ENCODE measurements at places on chromosomes 7 and 10. TPM values are rescaled to one million over a fixed set of nuclear protein-coding genes. Genes with fewer than 3 reads are reported as not detected.
A peak's percentile ranks its signal among the peaks of the same experiment; 100 is the strongest.

Gene ATRNL1
- 0.07 TPM for total RNA-seq

Gene NAT16
- not detected for total RNA-seq

Gene OR2A7
- total RNA-seq = 0.07 TPM

Gene TLL2
- total RNA-seq = 0.13 TPM

Gene PKD2L1
- total RNA-seq = not detected

Gene ZNF282
- 30.5 TPM for total RNA-seq

Gene FOXI2
- not detected for total RNA-seq

Gene TSPAN15
- total RNA-seq = 21.0 TPM

Gene MYL7
- not detected for total RNA-seq

Gene TNS3
- total RNA-seq = 15.8 TPM

Gene SNX10
- total RNA-seq = 0.39 TPM

Gene CYP3A7
- not detected for total RNA-seq

Gene SFTPD
- not detected for total RNA-seq

Gene MRLN
- not detected for total RNA-seq

Gene CALHM3
- total RNA-seq = not detected

DNA sequence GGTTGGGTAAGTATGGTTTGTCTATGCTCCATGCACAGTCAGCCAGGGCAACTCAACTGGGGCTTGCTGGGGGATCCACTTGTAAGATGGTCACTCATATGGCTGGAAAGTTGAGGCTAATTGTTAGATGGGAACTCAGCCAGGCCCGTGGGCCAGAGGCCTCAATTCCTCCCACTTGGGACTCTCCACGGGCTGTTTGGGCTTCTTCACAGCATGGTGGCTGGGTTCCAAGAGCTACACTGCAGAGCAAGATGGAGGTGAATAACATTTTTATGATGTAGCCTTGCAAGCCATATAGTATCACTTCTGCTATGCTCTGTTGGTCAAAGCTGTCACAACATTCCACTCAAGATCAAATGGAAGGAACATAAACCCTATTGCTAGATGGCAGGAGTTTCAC is 39.2 kb downstream of the ELMO1 start:
- DNase-seq = no peak

- no peak for DNase-seq
Measured at GRCh38 chr10:43870968-43871439, 222.3 kb upstream of the ZNF32 start.

DNA sequence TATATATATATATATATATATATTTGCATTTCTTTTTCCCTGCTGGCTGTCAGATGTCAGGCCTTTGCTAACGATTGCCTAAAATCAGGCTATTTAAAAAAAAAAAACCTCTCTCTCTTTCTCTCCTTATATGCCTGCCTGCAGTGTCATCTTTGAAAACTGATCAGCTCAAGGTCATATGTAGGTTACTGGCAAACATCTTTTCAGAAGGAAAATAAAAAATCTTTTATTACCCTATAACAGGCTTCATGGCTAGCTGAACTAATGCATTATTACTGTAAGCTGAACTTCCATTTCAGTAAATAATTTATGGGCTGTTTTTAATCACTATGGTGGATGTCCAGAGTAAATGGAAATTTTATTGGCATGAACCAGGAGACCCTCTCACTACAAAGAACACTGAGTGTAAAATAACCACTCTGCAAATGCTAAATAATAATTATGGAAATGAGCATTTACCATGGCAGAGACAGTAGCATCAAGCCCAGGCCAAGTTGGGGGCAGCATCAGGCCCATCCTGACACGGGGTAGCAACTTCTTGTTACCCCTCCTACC is 29.3 kb downstream of the HSPA12A start:
- DNase-seq = no peak

DNA sequence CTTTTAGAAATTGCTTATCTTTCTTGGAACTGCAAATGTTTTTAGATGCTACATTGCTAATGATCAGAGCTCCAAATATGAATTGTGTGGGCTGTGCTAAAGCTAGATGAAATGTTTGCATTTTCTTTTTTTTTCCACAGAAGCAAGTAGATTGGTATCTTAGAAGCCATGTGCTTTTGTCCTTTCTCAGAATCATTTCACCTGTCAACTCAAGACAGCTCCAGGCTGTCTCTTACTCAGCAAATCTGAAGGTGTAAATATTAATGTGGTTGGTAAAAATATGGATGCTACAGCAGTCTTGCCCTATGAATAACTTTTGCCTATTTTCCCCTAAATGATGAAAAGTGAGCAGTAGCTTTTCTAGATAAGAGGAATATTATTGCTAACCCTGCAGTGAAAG is 41.2 kb downstream of the AP3M1 start:
- DNase-seq = no peak

GRCh38 chr10:86798025-86798424 is 41.6 kb downstream of the BMPR1A start:
- DNase-seq = no peak

DNA sequence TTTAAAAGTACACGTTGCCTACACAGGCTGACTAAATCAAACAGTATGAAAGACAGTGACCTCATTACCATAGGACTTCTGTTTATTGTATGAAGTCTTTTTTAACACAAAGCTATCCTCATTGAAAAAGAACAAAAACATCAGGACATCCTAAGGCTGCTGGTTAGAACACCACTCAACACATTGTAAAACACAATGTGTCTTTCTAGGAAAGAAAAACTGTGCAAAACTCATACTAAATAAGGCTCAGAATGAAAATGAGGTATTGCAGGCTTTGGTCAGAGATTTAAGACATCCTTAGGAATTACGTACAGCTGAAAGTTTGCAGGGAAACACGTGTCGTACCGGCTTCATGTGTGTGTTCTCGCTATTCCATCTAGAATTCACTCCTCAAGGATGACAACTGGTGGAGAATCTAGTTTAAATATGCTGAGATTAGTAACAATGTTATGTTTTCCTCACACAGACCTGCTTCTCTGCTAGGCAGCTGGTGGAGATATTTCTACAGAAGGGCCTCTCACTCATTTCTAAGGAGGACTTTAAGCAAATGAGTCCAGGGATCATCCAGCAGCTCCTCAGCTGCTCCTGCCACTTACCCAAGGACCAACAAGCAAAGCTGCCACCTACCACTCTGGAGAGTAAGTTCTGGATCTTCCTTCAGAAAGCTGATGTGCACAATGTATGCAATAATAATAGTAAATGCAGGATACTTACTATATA is 29.3 kb downstream of the SLC39A12 start:
- no peak for DNase-seq

GRCh38 chr7:71484380-71484779 is 352.4 kb downstream of the GALNT17 start:
- no peak for DNase-seq

- no peak for DNase-seq
Measured at GRCh38 chr7:63998549-63998948, at the start of gene ZNF722. Gene ZNF722, plus strand, starts transcription at chr7:63998849. Its CDS starts 113 bp downstream, at chr7:63998962.

DNA sequence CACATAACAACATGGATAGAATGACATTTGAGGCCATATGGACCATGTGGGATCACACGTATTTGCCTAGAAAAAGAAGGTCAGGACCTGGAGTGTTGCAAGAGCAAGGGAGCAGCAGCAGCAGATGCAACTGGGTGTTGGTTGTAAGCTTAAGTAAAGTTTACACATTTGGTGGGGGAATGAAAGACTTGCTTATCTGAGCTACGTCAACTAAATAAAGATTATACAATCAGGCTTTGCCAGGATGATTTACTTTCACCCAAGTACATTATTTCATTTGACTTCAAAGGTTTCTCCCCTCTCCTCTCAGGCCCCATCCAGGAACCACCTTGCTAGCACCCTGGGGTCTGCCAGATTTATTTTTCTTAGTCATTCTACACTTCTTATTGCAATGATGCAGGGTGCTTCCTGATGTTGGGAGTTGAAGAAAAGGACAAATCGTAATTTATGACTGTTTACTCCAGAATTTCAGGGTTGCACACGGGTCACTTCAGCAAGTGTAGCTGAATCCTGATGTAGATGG is 591.9 kb upstream of the IGFBP3 start:
- no peak for DNase-seq

DNA sequence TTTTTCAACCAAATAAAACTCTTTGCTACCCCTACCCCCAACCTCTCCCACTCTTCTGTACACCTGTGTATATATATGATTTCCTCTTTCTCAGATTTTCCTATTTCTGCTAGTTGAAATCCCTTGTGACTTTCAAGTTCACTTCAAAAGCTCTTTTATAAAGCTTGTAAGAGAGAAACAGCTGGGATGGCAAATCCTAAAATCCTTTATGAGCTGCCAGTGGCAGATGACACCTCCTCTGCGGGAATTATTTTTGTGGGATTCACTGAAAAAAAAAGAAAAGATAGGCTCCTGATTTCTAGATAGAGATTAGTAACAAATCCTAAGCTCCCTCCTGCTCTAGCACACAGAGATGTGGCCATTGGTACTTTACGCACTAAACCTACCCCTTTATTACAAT is 92.9 kb downstream of the AHR start:
- DNase-seq = no peak

DNA sequence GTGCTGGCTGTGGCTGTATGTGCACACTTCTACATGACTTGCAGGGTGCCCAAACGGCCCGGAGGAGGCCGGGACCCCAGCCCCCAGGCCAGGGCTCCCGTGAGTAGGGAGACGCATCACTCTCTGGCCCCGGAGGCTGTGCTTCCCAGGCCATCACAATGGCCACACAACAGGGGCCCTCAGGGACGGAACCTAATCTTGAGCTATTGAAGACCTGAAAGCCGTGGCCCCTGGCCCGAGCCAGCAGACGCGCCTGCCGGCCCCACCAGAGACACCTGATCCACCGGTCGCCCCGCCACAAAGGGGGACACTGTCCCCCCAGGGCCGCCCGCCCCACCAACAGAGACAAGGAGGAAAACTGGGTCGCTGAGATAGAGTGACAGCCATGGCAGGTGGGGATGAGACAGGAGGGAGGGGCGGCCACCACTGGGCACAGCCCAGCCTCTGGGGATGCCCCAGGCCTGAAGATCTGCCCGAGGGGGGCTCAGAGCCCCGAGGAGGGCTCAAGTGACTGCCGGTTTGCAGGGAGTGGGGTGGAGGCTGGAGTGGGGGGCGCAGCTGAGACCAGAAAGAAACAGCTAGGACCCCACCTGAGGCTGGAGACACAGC is 10.2 kb upstream of the LFNG start:
- DNase-seq = no peak

GRCh38 chr7:610531-611280 is 91.1 kb upstream of the PDGFA start:
- peak; percentile 64 for DNase-seq

- DNase-seq = no peak
Measured at GRCh38 chr10:12459340-12459739, 110.0 kb downstream of the CAMK1D start.

- DNase-seq = no peak
Measured at GRCh38 chr7:28408105-28408959, 4.0 kb upstream of the CREB5 start.

DNA sequence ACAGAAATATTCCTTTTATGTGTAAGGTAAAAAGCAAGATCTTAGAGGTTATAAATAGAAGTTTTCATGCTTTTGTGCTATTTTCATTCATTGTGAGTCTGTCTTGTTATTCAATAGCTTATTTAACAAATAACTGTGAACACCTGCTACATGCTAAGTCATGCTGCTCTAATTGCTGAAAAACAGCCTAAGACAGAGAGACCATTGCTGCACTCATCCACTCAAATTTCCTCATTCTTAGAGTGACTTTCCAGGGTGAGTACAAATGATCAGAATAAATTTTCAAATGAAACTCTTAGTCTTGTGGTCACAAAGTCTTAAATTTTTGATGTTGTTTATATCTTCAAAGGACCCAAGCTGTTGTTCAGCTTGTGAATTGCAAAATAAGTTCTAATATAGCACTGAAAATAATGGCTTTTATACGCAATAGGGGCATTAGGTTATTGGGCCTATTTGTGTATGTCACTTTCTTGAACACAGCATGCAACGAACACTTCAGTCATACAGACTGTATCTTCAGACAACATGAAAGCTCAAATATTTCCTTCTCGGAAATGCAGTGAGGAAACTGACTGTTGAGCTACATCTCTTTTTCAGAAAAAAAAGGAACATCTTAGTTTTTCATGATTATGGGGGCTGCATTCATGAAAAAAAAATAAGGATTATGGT is 247.9 kb upstream of the PCDH15 start:
- no peak for DNase-seq

GRCh38 chr10:629186-629998 is 60.1 kb downstream of the DIP2C start:
- no peak for DNase-seq

GRCh38 chr10:126840576-126841135 is 64.6 kb upstream of the DOCK1 start:
- DNase-seq = no peak

DNA sequence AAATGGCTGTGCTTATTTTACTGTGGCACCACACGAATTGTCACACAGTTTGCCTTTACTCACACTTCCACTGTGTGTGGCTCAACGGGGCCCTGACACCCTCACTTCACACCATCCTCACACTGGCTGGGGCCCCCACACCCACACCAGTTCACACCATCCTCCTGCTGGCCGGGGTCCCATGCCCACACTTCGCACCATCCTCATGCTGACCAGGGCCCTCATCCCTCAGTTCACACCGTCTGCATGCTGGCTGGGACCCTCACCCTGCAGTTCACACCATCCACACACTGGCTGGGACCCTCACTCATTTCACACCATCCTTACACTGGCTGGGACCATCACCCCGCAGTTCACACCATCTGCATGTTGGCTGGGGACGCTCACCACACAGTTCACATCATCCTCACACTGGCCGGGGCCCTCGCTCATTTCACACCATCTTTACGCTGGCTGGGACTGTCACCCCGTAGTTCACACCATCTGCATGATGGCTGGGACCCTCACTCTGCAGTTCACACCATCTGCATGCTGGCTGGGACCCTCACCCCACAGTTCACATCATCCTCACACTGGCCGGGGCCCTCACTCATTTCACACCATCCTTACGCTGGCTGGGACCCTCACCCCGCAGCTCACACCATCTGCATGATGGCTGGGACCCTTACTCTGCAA is 36.0 kb downstream of the BRI3 start:
- DNase-seq = no peak

DNA sequence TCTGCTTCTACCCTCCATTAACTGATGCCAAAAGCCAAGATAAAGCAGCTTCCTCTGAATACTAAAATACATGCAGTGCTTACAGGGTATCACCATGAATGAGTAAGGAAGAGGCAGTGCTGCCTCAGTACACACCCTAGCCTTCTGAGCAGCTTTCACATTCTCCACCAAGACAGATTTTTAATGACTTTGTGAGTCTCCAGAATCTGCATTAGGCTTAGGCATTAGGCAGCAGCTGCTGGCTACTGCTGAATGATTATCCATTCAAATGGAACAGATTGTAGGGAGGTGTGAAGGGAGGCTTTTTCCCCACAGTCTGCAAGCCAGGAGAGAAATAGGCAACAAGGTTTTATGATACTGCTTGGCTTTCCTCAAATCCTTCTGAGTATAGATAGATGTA is 1226.7 kb upstream of the LRRN3 start:
- no peak for DNase-seq

GRCh38 chr7:18760631-18761445 is 265.3 kb downstream of the HDAC9 start:
- DNase-seq = no peak

DNA sequence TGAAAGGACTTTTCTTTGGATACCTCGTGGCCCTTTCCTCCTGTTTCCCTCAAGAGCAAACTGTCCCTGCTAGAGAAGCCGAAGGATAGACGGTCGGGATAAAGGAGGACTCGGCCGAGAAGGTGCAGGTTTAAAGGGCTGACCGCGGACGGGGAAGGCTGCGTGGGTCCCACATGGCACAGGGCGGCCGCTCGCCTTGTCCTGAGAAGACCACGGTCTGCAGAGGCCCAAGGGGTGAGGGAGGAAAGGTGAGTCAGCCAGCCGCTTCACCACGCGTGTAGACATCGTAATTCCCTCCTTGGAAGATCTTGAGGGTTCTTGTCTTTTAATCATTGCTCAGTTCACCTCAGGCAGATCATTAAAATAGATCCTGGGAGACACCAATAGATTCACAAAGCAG is 253.8 kb downstream of the DPP6 start:
- no peak for DNase-seq
